ENCODE measurements at places on chromosomes 4 and X.
A peak's percentile ranks its signal among the peaks of the same experiment; 100 is the strongest.

GRCh38 chr4:15714646-15715435, 12.0 kb downstream of the BST1 start:
- DNase-seq: no peak
- H3K36me3 ChIP-seq: no peaks in the 10 kb centered on the region
- no peaks in the 10 kb centered on the region for H3K4me1 ChIP-seq
- no peak overlapping the region for H3K27ac ChIP-seq
- H3K27me3 ChIP-seq: no peaks in the 10 kb centered on the region

- peak overlapping the region; percentile 97 for H3K4me3 ChIP-seq
- peak; percentile 17 for DNase-seq
- H3K27ac ChIP-seq: no peak overlapping the region
- H3K36me3 ChIP-seq: peaks cover 5% of the 10 kb centered on the region
- H3K27me3 ChIP-seq: no peaks in the 10 kb centered on the region
These were observed 929 bp downstream of the ZBTB33 start for GRCh38 chrX:120251471-120252011.

GRCh38 chr4:85953651-85954018, 406.2 kb downstream of the MAPK10 start:
- H3K27ac ChIP-seq: no peak overlapping the region
- no peak for DNase-seq
- no peak overlapping the region for H3K4me3 ChIP-seq
- H3K4me1 ChIP-seq: peaks cover 18% of the 10 kb centered on the region
- H3K36me3 ChIP-seq: peaks cover 37% of the 10 kb centered on the region

- H3K27me3 ChIP-seq: no peaks in the 10 kb centered on the region
- DNase-seq: no peak
- H3K36me3 ChIP-seq: no peaks in the 10 kb centered on the region
- peaks cover 27% of the 10 kb centered on the region for H3K4me1 ChIP-seq
- H3K4me3 ChIP-seq: no peak overlapping the region
These were observed 2.7 kb downstream of the GEMIN8 start for GRCh38 chrX:14027036-14027435.

DNA sequence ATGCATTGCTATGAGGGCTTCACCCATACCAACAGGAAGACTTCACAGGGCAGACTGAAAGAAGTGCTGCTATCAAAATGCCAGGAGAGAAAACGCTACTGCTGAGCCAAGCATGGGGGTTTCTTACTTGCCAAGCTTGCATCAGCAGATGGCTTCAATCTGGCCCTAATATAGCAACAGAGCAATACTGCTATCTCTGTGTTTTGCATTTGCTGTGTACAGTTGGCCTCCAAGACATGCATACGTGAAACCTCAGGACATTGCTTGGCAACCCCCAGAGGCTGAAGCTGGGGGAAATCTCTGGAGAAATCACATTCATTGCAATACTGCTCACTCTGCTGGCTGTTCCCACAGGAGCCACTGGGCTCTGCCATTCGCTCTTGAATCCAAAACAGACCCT, 127.2 kb upstream of the GPC4 start:
- H3K27me3 ChIP-seq: no peaks in the 10 kb centered on the region
- no peak overlapping the region for H3K27ac ChIP-seq
- H3K4me1 ChIP-seq: no peaks in the 10 kb centered on the region
- DNase-seq: no peak
- no peaks in the 10 kb centered on the region for H3K36me3 ChIP-seq

DNA sequence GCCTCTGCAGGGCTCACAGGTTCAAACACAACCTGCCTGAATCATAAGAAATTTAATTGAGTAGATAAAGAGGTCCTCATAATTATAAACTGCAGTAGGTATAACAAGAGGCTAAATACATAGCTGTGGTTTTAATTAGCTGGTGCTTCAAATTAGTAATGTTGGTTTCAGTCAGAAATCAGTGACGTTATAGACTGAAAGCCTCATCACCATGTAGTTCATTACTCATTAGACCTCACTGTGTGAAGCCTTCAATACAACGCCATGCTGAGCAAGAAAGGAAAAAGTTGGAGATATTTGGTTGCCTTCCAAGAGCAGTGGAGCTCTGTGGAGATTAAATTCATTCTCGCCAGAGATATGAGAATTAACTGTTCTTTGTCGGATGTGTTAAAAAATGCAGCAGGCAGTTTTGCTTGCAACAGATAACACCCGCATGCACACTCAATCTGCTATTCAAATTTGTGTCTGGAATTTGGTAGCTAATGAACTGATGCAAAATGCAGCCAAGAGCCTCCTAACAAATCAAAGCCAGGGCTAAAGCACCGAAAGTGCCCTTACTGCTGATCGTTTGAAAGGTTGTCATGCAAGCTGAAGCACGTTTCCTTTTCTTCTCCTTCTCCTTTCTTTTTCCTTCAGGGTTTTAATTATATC, 148.9 kb downstream of the AFF2 start:
- no peak overlapping the region for H3K4me3 ChIP-seq
- no peak for DNase-seq
- no peak overlapping the region for H3K27ac ChIP-seq
- H3K4me1 ChIP-seq: no peaks in the 10 kb centered on the region
- no peaks in the 10 kb centered on the region for H3K27me3 ChIP-seq
- H3K36me3 ChIP-seq: no peaks in the 10 kb centered on the region

GRCh38 chr4:138341739-138342415, 99.7 kb upstream of the SLC7A11 start:
- H3K36me3 ChIP-seq: no peaks in the 10 kb centered on the region
- peak; percentile 9 for DNase-seq
- H3K4me3 ChIP-seq: no peak overlapping the region
- no peak overlapping the region for H3K27ac ChIP-seq
- peaks cover 8% of the 10 kb centered on the region for H3K4me1 ChIP-seq

DNA sequence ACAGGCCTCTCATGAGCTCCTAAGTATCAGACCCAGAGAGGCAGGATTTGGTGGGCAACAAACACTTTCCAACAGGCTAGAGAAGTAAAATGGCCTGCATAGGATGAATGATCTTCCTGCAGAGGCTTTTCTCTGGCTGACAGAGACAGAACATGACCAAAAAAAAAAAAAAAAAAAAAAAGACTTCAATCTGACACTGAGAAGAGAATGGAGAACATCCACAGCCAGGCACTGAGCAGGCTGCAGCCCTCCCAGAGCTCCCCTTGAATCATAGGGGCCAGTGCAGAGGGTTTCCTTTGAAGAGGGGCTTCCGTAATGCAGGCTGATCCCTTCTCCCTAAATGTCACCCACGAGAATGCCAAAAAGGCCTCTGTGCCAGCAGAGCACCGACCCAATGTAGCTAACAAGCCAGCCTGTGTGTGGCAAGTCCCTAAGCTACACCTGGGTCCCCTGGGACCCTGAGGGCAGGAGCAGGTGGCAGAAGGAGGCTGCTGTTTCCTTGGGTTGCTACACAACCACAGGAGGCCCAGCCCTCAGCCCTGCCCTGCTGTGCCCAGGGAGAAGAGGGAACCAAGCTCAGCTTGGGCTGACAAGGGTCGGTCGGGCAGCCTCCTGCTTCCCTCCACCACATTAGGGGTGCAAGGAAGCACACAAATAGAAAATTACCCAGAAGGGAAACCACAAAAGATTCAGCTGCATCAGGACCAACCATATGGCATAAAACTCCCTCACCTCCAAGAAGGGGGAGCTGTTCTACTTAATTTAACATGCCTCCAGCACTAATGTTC, 55.6 kb downstream of the MAP7D2 start:
- DNase-seq: peak; percentile 75
- H3K36me3 ChIP-seq: no peaks in the 10 kb centered on the region
- H3K27ac ChIP-seq: peak overlapping the region; percentile 83
- no peaks in the 10 kb centered on the region for H3K27me3 ChIP-seq
- peaks cover 36% of the 10 kb centered on the region for H3K4me1 ChIP-seq
- peak overlapping the region; percentile 52 for H3K4me3 ChIP-seq

GRCh38 chr4:12041828-12042227, 613.1 kb upstream of the HS3ST1 start:
- no peaks in the 10 kb centered on the region for H3K27me3 ChIP-seq
- no peaks in the 10 kb centered on the region for H3K4me1 ChIP-seq
- no peaks in the 10 kb centered on the region for H3K36me3 ChIP-seq
- no peak overlapping the region for H3K27ac ChIP-seq
- DNase-seq: no peak

- no peaks in the 10 kb centered on the region for H3K27me3 ChIP-seq
- DNase-seq: no peak
- peak overlapping the region; percentile 17 for H3K27ac ChIP-seq
- peaks cover 26% of the 10 kb centered on the region for H3K36me3 ChIP-seq
- H3K4me3 ChIP-seq: no peak overlapping the region
These were observed 73.4 kb downstream of the CNOT6L start for GRCh38 chr4:77745792-77746191.

GRCh38 chrX:74232859-74233258, 71.1 kb upstream of the ZCCHC13 start:
- DNase-seq: no peak
- no peak overlapping the region for H3K27ac ChIP-seq
- no peak overlapping the region for H3K4me3 ChIP-seq
- no peaks in the 10 kb centered on the region for H3K36me3 ChIP-seq
- H3K27me3 ChIP-seq: no peaks in the 10 kb centered on the region

- DNase-seq: no peak
- peak overlapping the region; percentile 46 for H3K27ac ChIP-seq
- H3K36me3 ChIP-seq: peaks cover 40% of the 10 kb centered on the region
- H3K4me3 ChIP-seq: no peak overlapping the region
- peaks cover 3% of the 10 kb centered on the region for H3K4me1 ChIP-seq
These were observed 25.1 kb downstream of the DDX60 start for GRCh38 chr4:168293386-168293975.

DNA sequence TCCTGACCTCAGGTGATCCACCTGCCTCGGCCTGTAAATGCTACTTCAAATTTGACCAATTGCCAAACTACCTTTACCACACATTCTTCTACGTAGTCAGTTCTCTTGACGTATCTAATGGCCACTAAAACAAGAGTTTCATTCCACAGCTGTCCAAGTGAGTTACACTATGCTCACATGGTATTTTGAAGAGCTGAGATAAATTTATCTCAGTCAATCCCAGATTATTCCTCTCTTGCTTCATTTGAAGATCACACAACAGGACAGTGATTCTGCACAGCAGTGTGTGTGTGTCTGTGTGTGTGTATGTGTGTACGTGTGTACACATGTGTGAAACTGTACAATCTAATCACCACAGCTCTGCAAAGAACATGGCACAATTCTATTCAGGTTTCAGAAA, 133.4 kb downstream of the APBB2 start:
- no peak overlapping the region for H3K4me3 ChIP-seq
- DNase-seq: no peak
- no peak overlapping the region for H3K27ac ChIP-seq
- H3K4me1 ChIP-seq: no peaks in the 10 kb centered on the region

GRCh38 chr4:155849042-155849441, 17.0 kb downstream of the ASIC5 start:
- DNase-seq: no peak
- no peaks in the 10 kb centered on the region for H3K36me3 ChIP-seq
- H3K4me3 ChIP-seq: no peak overlapping the region
- H3K27ac ChIP-seq: no peak overlapping the region
- H3K27me3 ChIP-seq: no peaks in the 10 kb centered on the region

- H3K27ac ChIP-seq: no peak overlapping the region
- no peaks in the 10 kb centered on the region for H3K36me3 ChIP-seq
- no peaks in the 10 kb centered on the region for H3K27me3 ChIP-seq
- no peak overlapping the region for H3K4me3 ChIP-seq
These were observed 395.0 kb downstream of the DTHD1 start for GRCh38 chr4:36676139-36677050.

- H3K27me3 ChIP-seq: no peaks in the 10 kb centered on the region
- H3K4me3 ChIP-seq: no peak overlapping the region
- H3K36me3 ChIP-seq: no peaks in the 10 kb centered on the region
- no peaks in the 10 kb centered on the region for H3K4me1 ChIP-seq
These were observed 300.1 kb downstream of the SPRY1 start for GRCh38 chr4:123696687-123697086.
